ENCODE measurements at places on chromosomes 13 and 19.
A peak's percentile ranks its signal among the peaks of the same experiment; 100 is the strongest.

- no peak for DNase-seq
Observed at GRCh38 chr19:6791237-6791636, 18.7 kb downstream of the VAV1 start.

DNA sequence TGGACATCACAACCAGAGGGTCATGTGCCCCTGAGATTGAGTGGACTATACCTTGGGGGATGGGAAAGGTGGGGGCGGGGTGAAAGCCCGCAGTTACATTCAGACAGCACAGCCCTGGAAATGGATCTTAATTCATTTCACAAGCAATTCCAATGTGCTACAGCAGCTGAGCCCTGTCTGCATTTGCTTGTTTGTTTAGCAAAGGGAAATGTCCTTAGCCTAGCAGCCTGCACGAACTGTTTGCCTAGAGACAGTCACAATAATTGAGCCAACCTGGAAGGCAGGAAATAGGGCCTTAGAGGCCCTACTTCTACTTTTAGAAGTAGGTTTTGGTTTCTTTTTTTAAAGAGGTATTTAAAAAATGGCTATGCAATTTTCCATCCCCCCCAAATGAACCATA, 177.3 kb upstream of the KL start:
- DNase-seq = no peak

DNA sequence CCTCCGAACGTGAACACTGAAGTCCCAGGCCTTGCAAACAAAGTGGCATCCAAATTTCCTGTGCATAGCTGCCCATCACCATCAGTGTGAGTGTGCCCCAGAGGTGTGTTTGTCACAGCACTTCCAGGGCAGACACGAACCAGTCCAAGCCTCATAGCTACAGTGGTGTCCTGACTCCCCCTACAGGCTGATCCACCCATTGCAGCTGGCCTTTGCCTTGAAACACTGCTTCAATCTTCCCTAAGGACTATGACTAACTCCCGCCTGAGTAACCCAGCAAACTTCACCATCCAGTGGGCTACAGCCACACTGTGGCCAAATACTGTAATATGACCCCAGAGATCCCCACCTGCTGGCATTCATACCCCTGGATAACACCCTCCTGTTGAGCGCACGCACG, 3.9 kb downstream of the ZNF266 start:
- peak; percentile 47 for DNase-seq

- DNase-seq = peak; percentile 38
Observed at GRCh38 chr19:51546650-51547396, 15.4 kb upstream of the SIGLEC6 start.

- no peak for DNase-seq
Observed at GRCh38 chr13:26978081-26978860, 193.3 kb downstream of the USP12 start.

GRCh38 chr13:87982400-87982799, 311.2 kb downstream of the SLITRK5 start:
- DNase-seq = no peak

DNA sequence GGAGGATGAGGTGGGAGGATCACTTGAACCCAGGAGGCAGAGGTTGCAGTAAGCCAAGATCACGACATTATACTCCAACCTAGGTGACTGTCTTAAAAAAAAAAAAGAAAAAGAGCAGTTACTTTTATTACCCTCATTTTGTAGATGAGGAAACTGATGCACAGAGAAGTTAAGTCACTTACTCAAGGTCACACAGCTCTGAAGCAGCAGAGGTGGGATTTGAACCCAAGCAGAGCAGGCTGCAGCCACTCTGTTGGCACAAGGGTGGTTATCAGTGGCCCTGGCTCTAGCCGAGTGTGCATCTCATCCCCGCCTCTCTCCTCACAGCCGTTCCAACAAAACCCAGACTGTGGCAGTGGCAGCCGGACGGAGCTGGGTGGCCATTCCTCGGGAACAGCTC, 7.6 kb downstream of the IL27RA start:
- DNase-seq = no peak

GRCh38 chr13:85347251-85347650, 452.0 kb downstream of the SLITRK6 start:
- peak; percentile 87 for DNase-seq

GRCh38 chr13:40598569-40598968, 67.9 kb downstream of the FOXO1 start:
- DNase-seq = no peak

- DNase-seq = no peak
Observed at GRCh38 chr13:21006141-21007005, 55.0 kb downstream of the LATS2 start.

DNA sequence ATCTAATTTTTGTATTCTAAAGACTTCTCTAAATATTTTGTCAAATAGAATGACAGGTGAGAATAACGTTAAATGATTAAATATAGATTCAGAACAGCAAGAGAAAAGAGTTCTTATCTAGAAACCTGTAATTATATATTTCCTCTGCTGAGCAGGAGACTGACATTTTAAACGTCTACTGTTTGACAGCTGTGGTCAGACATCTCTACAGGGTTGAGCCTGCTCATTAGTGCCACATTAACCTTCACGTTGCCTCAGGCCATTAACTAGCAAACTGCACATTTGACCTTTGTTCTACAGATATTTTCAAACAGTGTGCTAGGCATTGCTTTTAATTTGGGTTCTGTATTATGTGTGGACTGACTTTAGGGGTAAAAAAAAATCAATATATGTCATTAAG, 347.5 kb downstream of the GPC5 start:
- no peak for DNase-seq

DNA sequence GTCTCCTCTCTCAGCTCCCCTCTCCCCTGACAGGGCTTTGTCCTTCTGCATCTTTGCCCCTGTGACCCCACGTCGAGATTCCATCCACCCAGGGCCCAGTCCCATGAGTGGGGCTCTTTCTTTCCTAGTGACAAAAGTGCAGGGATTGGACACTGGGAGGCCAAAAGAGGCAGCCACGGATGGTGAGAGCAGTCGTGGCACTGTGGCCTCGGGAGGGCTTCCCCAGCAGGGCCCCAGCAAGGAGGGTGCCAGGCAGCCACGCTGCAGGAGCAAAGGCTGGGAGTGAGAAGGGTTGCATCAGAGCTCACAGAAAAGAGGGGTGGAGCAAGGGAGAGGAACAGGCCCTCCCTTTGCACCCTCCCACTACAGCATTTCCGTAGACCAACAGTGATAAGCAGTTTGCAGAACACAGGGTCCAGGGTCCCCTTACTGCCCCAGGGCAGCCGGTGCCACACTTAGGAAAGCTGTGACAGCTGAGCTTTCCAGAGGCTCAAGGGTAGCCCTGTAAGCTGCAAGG, 4.9 kb downstream of the ZSCAN1 start:
- DNase-seq = no peak

DNA sequence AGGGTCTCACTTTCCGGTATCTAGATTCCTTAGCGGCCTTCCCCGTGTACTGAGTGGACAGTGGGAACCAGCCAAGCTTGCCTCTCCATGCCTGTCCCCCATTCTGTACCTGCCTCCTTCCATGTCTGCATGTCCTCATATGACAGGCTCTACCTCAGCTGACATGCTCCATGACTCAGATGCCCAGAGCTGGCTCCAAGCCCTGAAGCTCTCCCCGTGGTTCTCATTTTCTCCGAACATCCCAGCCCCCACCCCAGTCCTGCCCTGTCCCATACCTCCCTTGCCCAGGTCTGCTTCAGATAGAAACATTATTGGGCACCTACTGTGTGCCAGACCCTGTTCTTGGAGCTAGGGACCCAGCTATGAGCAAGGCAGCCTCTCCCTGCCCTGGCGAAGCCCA, 17.1 kb upstream of the SHFL start:
- DNase-seq = no peak

- DNase-seq = no peak
Observed at GRCh38 chr19:14339741-14340140, 41.5 kb upstream of the ADGRE5 start.
